ENCODE measurements at places on chromosomes 13 and 19. TPM values are rescaled to one million over a fixed set of nuclear protein-coding genes. Genes with fewer than 3 reads are reported as not detected.

Gene CYP4F8
- total RNA-seq, result not detected

Gene CUL4A
- 97.9 TPM for total RNA-seq

Gene HIF3A
- 31.5 TPM for total RNA-seq

Gene LHB
- not detected for total RNA-seq

Gene PALM
- 23.6 TPM for total RNA-seq

Measured in H9 (cell line).